ENCODE measurements at places on chromosomes 6 and 20.
A peak's percentile ranks its signal among the peaks of the same experiment; 100 is the strongest.

- no peak for DNase-seq
These were observed 101.8 kb upstream of the NHSL1 start for GRCh38 chr6:138601128-138601527.

GRCh38 chr20:5020760-5021159 is 19.4 kb upstream of the SLC23A2 start:
- no peak for DNase-seq

GRCh38 chr6:134814076-134814695 is 135.7 kb downstream of the ALDH8A1 start:
- DNase-seq, result no peak

- DNase-seq, result no peak
These were observed 542.4 kb upstream of the FLRT3 start for GRCh38 chr20:14879839-14880238.

GRCh38 chr6:142482249-142482648 is 180.4 kb downstream of the ADGRG6 start:
- DNase-seq, result no peak

- no peak for DNase-seq
These were observed 10.5 kb upstream of the ZNF334 start for GRCh38 chr20:46523696-46524328.

GRCh38 chr6:138087593-138088325 is 19.5 kb downstream of the PERP start:
- DNase-seq, result no peak

DNA sequence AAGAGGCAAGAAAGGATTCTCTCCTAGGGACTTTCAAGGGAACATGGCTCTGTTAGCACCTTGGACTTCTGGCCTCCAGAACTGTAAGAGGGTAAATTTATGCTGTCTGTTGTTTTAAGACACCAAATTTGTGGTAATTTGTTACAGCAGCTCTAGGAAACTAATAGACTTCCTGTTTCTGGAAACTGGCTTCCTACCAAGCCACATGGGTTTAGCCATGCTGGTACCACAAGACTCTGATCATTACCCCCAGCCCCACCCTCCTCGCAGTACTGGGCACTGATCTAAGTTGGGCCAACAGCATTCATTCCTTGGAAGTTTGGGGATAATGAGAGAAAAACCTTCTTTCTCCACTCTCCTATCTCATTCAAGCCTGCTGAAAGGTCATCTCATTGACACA is 109.5 kb upstream of the SMLR1 start:
- DNase-seq, result no peak

DNA sequence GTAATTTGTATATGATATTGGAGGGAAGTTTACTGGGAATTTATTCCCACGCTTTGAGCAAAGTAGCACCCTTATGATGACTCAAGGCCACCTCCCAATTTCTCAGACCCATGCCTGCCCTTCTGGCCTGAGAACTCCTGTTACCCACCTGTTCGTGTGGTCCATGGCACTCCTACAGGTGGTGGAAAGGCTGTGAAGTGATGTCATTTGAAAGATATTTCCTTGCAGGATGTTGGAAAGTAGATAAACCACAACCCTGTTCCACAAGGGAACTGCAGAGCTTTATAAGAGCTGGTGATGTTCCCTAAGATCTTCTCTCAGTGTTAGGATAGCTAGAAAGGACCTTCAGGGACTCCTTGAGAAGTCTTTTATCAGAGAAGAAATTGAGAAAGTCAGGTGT is 70.5 kb downstream of the ADGRG6 start:
- DNase-seq, result no peak

- no peak for DNase-seq
These were observed 12.7 kb downstream of the IL22RA2 start for GRCh38 chr6:137160763-137161162.

- peak; percentile 80 for DNase-seq
These were observed 6.7 kb upstream of the DDR1 start for GRCh38 chr6:30877419-30878262.

GRCh38 chr20:51528263-51529027 is 14.1 kb downstream of the NFATC2 start:
- DNase-seq, result no peak

GRCh38 chr6:32413427-32414047 is 6.6 kb upstream of the BTNL2 start:
- peak; percentile 70 for DNase-seq

DNA sequence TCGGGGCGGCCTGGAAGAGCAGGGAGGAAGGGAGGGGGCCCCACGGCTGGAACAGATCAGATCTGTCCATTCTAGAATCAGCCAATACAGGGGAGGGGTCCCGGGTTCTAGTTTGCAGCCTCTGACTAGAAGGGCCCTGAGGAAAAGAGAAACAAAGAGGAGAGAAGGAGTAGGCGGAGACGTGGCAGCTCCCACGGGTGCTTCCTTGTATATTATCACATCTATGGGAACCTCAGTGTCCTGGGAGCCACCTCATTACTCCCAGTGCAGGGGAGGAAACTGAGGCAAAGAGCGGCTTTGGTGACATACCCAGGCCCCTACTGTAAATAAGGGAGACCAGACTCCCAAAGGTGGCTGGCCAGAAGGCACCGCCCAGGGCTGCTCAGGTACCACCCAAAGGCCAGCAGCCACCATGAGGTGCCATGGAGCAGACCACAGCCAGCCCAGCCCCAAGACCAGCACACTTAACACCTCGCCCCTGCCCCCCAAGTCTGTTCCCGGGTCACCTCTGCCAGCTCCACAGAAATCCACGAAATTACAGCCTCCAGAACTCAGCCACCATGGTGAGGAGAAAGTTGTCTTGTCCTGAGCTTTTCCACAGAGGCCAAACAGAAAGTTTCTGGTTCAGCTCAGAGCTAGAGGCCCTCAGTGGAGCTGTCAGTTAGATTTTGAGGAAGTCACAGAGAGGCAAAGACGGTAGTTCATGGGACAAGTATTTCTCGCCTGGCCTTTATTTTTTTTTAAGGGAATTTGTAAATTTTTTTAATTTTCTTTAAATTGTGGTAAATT is 2.1 kb downstream of the ZC3H12D start:
- DNase-seq, result no peak

GRCh38 chr6:30443657-30444450 is 45.5 kb upstream of the HLA-E start:
- DNase-seq, result no peak

DNA sequence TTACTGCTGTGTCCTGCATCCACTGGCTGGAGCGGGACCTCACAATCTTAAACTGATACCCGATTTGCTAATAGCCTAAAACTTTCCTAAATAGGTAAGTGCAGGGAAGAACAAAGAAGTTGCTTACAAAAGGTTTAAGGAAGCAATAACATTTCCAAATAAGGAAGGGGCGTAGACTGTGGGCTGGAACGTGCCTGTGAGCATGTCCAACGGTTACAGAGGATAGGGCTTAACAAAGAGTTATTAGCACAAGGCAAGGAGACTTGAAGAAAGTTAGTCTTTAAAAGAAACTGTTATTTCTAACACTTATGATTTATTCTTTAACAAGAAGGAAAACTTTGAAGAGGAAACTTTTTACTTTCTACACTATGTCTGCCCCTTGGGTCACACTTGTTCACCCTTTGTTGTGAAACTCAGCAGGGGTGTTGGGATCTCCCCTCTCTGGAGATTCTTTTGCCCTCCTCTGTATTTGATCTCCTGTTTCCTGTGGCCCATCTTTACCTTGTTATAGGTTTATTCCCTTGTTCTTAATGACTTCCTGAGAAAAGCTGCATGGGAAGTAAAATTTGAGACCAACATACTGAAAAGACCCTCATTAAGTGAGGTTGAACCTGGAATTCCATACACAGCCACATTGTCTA is 28.7 kb downstream of the KAT14 start:
- no peak for DNase-seq

DNA sequence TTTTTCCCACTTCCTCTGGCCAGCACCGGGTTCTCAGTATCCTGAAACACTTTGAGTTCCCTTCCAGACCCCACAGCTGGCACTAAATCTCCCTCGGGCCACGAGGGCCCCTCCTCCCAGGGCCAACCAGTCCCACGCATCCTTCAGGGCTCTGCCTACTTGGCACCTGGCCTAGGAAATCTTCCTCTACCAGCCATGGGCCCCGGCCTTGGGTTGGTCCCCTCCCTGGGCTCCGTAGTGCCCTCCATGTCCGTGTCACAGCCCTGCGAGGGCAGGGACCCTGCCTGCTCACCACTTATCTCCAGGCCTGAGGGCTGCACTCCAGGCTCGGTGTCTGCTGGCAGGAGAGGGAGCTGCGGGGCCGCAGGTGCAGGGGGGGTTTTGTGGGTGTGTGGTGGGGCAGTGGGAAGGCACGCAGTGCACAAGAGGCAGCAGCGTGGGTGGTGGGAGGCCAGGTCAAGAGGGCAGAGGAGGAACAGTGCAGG is 48.8 kb upstream of the CDH22 start:
- DNase-seq, result no peak

GRCh38 chr6:35166520-35166919 is 25.4 kb upstream of the TCP11 start:
- no peak for DNase-seq

GRCh38 chr20:46011631-46012482 is 3.1 kb downstream of the MMP9 start:
- no peak for DNase-seq

- DNase-seq, result no peak
These were observed 78.1 kb downstream of the UST start for GRCh38 chr6:148824960-148825359.

DNA sequence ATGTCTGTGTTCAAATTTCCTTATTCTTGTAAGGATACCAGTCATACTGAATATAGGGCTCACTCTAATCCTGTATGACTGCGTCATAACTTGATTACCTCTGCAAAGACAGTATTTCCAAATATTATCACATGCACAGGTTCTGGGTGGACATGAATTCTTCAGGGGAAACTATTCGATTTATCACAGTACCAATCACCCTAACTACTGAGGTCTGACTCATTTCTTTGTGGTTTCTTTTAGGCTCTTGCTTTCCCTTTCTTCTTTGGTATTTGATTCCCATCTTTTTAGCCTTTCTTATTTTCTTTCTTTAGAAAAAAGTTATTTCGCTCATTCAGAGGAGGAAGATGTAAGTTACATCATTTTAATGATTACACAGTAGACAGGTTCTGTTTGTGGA is 40.3 kb upstream of the TBX18 start:
- no peak for DNase-seq

- no peak for DNase-seq
These were observed 189.0 kb downstream of the LRFN2 start for GRCh38 chr6:40398034-40398691.

- peak; percentile 1 for DNase-seq
These were observed 4.3 kb downstream of the CALHM4 start for GRCh38 chr6:116557893-116558292.

DNA sequence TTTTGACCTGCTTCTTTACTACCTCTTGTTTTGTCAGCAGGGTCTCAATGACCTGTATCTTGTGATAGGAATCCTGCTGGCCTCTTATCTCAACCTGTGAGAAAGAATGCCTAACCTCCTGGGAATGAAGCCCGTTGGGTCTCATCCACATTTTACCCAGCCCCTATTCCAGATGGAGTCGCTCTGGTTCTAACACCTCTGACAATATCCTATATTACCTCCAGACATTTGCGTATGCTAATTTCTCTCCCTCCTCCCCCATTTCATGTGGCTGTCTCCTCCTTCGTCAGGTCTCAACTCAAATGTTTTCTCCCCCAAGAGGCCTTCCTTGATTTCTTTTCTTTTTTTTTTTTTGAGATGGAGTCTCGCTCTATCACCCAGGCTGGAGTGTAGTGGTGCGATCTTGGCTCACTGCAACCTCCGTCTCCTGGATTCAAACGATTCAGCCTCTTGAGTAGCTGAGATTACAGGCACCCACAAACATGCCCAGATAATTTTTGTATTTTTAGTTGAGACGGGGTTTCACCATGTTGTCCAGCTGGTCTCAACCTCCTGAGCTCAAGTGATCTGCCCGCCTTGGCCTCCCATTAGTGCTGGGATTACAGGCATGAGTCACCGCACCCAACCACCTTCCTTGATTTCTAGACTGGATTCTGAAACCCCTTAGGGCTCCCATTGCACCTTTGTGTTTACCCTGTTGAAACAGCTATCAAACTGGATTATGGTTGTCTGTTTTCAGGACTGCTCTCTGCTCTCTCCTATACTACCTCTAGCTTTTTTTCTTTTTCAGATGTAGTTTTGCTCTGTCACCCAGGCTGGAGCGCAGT is 49.5 kb upstream of the B4GALT5 start:
- DNase-seq, result no peak

GRCh38 chr6:44156494-44157151 is 2.0 kb upstream of the CAPN11 start:
- no peak for DNase-seq

- DNase-seq, result no peak
These were observed 105.0 kb upstream of the DUSP22 start for GRCh38 chr6:187210-187861.

DNA sequence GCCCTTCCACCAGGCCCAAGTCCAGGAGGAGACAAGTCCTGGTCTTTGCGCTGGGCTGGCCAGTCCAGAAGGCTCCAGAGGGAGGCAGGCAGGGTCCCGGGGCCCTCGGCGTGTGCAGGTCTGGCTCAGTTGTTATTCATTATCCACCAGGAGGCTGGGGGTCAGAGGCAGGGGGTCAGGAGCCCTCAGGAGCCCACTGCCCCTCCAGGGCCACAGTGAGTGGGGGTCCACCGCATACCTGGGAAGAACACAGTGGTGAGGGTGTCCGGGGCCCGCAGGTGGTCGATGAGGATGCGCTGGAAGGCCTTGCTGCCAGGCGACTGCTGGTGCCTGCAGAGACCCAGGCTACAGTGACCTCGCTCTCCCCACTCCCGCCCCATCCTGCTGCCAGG is 4.4 kb upstream of the C20orf144 start:
- DNase-seq, result no peak

- no peak for DNase-seq
These were observed 14.6 kb upstream of the HLA-F start for GRCh38 chr6:29708432-29709179.

GRCh38 chr20:18802012-18802634 is 11.5 kb upstream of the SCP2D1 start:
- no peak for DNase-seq

DNA sequence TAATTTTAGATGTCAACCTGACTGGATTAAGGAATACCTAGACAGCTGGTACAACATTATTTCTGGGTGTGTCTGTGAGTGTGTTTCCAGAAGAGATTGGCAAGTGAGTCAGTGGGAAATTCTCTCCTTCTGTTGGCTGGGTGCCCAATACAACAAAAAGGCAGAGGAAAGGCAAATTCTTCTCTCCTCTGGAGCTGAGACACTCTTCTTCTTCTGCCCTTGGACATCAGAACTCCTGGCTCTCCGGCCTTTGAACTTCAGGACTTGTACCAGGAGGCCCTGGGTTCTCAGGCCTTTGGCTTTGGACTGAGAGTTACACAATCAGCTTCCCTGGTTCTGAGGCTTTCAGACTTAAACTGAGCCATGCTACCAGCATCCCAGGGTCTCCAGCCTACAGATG is 7.8 kb upstream of the BTN3A1 start:
- DNase-seq, result no peak

- peak; percentile 58 for DNase-seq
These were observed 171.1 kb downstream of the MCHR2 start for GRCh38 chr6:99822741-99823512.

DNA sequence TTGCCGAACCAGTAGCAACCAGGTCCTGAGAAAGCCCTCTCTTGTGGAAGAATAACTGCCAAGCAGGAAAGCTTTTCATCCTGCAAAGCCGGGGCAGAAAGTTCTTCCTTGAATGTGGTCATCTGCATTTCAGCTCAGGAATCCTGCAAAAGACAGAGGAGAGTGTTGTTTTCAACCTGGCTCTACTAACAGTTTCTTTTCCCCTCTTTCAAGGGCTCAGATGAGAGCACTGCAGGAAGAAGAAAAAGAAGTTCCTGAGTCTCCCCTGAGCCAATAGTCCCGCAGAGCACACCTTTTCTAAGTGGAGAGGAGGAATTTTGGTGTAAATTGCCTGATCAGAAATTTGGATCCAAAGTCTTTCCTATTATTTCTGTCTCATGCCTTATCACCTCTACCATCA is 10.7 kb downstream of the HLA-DRB1 start:
- no peak for DNase-seq
